Astrocyte of the cerebellum (primary cell): ENCODE measurements at places on chromosomes 3 and 15.

GRCh38 chr3:111956995-111957734 is 21.7 kb upstream of the ABHD10 start:
- DNase-seq = no peak

- no peak for DNase-seq
These were observed 132.1 kb downstream of the DOCK3 start for GRCh38 chr3:50806806-50807205.

DNA sequence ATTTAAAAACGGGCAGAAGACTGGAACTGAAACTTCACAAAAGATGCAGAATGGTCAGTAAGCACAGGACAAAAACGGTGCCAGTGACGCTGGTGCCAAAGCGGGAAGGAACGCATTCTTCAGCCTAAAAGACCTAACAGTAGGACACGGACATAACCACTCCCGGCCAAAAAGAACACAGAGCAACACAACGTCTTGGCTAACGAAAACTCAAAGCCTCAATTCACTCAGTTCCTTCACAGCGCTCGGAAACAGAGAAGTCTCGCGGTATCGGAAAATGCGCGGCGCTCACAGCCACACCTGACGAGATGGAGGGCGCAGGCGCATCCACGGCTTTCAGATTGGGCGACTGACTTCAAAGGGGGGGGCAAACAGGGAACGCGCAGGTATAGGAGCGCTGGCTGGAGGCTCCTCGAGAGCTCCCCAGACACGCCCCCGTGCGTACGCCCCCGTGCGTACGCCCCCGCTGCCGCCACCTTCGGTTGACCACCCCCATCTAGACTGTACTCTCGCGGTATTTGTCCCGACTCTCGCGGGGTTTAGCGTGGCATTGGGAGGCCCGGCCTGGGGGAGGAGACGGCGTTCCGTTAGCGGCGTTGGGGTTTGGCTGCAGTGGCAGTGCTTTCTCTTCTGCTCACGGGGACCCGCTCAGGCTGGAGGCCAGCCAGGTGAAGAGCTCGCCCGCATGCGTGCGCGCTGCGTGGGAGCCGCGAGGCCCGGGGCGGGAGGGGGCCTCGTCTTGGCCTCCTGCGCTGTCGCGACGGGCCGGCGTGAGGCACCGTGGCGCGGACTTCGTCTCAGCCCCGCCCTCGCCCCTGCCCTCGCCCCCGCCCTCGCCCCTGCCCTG is at the start of gene NKTR:
TSS of gene NKTR (plus strand) at position 576 of the 847 bp plus-strand sequence. CDS start 321 bp downstream, outside the sequence.
- peak; percentile 98 for DNase-seq

- DNase-seq = no peak
These were observed 287.9 kb upstream of the SEMA6D start for GRCh38 chr15:47429376-47429775.

- DNase-seq = no peak
These were observed 19.7 kb downstream of the ALPK3 start for GRCh38 chr15:84836844-84837243.

DNA sequence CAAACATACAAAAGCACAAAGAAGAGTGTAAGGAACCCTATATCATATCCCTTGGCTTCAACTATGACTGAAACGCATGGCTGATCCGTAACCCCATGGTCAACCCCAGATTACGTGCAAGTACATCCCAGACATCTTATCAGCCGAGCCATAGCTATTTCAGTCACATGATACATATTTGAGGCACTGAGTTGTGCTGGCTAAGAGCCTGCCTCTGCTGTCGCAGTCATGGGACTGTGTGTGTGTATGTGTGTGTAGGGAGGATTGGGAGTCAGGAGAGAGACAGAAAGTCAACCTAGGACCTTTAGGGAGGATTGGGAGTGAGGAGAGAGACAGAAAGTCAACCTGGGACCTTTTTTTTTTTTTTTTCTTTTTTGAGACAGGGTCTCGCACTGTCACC is 8.4 kb downstream of the ST6GAL1 start:
- DNase-seq = no peak

DNA sequence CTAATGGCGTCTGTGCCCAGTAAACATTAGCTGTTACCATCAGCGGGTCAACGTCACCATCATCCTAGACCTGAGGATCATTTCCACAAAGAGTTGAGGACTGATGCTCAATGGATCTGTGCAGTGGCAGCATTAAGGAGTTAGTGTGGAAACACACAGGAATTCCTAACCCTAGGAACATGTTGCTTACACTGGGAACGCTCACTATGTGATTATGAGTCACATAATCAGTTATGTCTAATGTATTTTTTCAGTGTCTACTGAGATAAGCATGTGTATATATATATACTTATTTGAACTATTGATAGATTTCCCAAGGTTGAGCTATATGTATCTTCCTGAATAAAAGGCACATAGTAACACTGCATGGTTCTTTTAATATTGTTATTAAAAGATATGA is 19.0 kb downstream of the ARNT2 start:
- no peak for DNase-seq

DNA sequence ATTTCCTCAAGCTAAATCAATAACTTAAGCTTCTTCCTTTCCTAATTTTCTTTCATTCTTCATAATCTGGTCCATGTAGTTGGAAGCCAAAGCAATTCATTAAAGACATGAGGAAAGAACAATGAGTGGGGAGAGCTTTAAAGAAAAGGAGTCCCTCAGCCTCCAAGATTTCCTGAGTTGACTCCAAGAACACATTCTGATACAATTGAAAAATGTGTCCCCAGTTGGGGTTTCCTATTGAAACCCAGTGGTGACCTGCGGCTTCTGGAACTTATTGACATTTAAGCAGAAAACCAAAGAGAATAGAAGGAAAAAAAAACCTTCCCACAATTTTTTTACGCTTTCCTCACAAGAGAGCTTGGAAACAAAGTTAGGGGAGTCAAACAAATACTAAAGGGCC is 37.0 kb downstream of the ATP8B4 start:
- no peak for DNase-seq

DNA sequence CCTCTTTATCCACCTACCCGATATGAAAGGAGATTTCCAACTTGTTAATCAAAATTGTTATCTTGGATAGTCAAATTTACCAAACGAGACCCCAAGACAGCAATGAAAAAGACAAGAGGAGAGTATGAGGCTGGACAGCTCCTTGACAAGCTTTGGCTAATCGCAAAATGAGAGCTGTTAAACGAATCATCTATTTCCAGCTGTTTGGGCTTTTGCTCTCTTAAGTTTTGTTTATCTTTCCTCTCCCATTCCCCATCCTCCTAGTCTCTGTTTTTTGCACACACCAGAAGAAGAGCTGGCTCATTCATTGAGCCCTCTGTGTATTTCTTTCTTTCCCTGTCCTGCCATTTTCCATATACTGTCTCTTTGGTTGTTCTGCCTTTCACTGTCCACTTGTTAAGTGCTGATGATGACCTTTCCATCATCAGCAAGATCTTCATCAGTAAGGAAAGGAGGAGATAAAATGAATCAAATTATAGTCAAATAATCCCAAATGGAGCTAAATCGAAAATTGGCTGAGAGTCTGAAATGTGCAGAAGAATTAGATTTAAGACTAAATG is 161.6 kb downstream of the SLC9A9 start:
- DNase-seq = no peak

DNA sequence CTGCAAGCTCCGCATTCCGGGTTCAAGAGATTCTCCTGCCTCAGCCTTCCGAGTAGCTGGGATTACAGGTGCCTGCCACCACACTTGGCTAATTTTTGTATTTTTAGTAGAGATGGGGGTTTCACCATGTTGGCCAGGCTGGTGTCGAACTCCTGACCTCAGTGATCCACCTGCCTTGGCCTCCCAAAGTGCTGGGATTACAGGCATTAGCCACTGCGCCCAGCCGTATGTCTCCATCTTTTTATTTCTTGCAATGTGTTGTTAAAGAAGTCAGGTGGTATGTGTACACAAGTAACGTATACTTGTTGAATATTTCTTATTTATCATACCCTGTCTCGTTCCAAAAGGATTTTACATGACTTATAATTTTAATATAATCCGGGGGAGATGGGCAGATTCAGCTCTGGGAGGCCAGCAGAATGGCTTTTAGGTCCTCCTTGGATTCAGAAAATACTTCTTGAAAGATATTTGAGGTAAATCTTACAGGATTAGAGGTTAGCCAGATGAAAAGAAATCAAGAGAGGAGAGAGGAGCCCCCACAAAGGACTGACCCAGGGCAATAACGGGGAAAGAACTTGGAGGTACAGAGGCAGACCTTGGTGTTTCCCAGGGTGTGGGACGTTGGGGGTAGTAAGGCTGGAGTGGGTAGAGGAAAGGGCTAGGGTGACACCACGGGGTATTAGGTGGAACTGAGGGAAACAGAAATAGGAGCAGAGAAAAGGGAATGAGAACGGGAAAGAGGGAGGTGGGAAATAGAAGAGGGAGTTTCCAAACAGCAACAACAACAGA is 27.2 kb upstream of the MUC20 start:
- DNase-seq = no peak

- DNase-seq = no peak
These were observed 238.4 kb upstream of the CTDSPL start for GRCh38 chr3:37622999-37623883.

DNA sequence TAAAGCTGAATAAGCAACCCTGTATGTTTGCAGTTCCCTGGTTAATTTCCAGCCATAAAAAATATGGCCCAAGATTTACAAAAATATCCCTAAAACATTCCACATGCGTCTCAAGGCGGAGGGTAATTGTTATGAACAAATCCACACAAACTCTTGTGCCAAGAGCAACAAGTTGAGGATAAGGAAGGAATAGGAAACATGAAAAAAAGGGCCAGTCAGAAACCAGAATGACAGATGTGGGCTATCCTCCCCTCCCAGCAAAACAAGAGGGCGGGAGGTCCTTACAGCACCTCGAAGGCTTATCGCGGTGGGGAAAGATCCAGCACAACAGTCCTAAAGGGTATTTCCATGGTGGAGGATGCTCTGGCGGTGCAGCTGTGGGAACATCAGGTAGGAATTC is 155.6 kb upstream of the HES1 start:
- DNase-seq = no peak

DNA sequence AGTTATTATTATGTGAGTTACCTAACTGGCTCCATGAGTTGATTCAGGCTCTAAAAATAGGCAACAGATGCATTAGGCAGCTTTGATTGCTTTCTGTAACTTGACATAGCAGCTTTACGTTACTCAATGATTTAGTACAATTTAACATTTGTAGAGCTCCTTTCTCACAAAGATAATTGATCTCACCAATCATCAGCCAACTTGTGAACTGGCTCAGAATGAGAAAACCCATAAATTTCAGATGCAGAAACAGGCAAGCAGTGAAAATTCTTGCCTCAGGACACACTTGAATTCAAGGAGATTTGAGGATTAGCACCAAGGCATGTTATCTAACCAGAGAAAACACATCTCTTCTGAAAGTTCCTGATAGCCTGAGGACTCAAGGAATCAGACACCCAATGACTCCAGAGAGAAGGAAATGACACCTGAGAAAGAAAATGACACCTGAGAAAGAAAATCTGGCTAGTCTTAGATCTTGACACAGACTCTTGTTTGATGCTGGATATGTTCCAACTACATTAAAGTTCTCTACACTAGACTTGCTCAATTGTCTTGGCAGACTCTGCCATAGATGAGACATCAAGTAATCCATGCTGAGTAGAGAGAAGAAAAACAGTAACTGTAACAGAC is 315.1 kb upstream of the CBLB start:
- peak; percentile 57 for DNase-seq

- no peak for DNase-seq
These were observed 135.4 kb upstream of the FRMD4B start for GRCh38 chr3:69521286-69521685.

DNA sequence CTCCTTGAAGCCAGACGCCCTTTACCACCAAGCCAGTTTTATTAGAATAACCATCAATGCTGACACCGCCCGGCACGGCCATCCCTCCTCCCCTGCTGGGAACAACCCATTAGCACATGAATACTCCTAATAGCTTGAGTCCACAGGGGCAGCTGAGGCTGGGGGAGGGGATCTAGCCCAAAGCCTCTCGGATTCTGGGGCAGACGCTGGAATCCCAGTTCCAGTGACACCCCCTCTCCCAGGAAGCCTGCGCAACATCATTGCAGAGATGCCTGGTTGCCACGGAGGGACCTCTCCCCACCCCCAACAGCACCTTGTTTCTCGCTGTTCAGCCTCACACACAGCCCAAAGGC is 1.2 kb upstream of the LINGO1 start:
- DNase-seq = no peak
